Activated T-helper 2 cell treated with anti-CD3 and anti-CD28 coated beads, Interferon-gamma antibody, Interleukin-2, Interleukin-4, amounts not matched to agents 10 μg/mL and 5 μg/mL and 100 μg/mL, durations not matched to agents 14 hours and 24 hours and 36 hours (primary cell): ENCODE measurements at places on chromosomes 7 and 10. TPM values are rescaled to one million over a fixed set of nuclear protein-coding genes. Genes with fewer than 3 reads are reported as not detected.

Gene CYP26C1
- 0.05 TPM in 1 of 2 replicates, not detected in the other for total RNA-seq

Gene MRLN
- not detected in 2 replicates for total RNA-seq

Gene RAMP3
- 0.14 TPM in 2 replicates for total RNA-seq

Gene CFAP69
- total RNA-seq, result 0.34 and 0.51 TPM in 2 replicates

Gene GJD4
- not detected in 2 replicates for total RNA-seq

Gene ZNF680
- 10.9 and 11.3 TPM in 2 replicates for total RNA-seq

Gene MACC1
- not detected in 2 replicates for total RNA-seq

Gene NT5C2
- 58.1 and 60.6 TPM in 2 replicates for total RNA-seq

Gene ZNF727
- 0.11 and 0.18 TPM in 2 replicates for total RNA-seq

Gene ACSM6
- total RNA-seq, result not detected in 2 replicates

Gene WIPF3
- not detected in 2 replicates for total RNA-seq
